Fibroblast of the aortic adventitia (primary cell): ENCODE measurements at places on chromosomes 4 and X. TPM values are rescaled to one million over a fixed set of nuclear protein-coding genes. Genes with fewer than 3 reads are reported as not detected.

- DNase-seq: peak; percentile 34
Observed at GRCh38 chr4:181959121-181959520, 284.1 kb upstream of the TENM3 start.

DNA sequence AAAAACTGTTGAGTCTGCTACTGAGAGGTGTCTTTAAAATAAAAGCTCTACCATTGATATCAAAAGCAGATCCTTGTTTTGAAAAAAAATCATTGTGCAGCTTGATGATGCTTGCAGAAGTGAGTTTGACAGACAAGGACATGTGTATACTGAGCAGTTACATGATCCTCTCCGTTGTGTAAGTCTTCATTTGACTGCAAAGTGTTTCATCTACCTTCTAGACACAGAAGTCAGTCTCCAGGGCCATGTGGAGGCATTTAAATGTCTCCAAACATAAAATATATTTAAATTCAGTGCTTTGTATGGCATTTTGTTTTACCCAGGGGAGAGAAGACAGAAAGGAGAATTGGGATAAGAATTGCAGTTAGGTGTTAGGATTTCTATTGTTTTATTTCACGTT is 107.8 kb upstream of the MYOZ2 start:
- DNase-seq: no peak

The UGT8 gene
- 0.27 and 0.33 TPM in 2 replicates for total RNA-seq

DNA sequence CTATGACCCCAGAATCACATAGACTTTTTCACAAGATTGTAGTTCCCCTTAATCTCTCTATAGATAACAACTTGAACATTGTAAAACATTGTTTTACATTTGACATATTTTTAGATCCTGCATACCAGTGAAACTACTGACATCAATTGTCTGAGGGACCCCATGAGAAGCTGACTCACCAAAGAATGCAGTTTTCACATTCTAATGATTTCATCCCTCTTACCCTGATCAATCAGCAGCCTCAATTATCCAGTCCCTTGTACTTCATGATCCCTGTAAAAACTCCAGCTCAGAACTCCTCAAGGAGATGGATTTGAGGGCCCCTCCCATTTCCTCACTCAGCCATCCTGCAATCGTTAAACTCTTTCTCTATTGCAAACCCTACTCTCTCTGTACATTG is 411.0 kb upstream of the NDST3 start:
- no peak for DNase-seq

GRCh38 chrX:69161786-69162349 is 3.4 kb downstream of the PJA1 start:
- DNase-seq: no peak

DNA sequence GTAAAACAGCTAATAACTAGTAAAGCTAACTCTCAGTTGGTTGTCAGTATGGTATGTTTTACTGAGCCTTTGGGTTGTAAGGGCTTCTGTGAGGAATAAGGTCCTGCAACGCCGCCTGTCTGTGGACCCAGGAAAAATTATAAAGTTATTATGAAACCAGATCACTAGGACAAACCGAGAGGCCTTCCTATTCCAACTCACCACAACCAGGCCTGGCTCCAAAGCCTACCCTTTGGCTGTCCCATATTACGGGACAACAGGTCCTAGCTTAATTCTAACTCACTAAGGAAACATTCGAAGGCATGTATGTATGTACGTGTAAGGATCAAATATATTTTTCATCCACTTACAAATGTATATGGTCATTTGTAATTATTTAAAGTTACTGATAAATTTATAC is 1.4 kb downstream of the ANKRD17 start:
- peak; percentile 90 for DNase-seq

DNA sequence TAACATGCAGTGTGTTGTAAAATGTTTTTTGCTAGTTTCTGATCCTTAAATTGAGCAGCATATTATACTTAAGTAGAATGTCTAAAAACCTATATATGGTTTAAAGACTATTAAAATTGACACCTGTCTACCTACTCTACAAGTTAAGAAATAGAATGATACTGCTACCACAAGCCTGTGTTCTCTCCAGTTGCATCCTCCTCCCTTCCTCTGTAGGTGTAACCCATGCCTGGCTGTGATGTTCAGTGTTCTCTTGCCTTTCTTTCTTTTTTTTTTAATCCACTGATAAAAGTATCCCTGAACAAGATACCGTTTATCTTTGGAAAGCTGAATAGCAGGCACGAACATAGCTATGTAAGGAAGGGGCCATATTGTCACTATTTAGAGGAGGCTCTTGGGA is 99.1 kb downstream of the KDM6A start:
- no peak for DNase-seq

- no peak for DNase-seq
Observed at GRCh38 chrX:21014326-21014725, 359.9 kb upstream of the CNKSR2 start.

DNA sequence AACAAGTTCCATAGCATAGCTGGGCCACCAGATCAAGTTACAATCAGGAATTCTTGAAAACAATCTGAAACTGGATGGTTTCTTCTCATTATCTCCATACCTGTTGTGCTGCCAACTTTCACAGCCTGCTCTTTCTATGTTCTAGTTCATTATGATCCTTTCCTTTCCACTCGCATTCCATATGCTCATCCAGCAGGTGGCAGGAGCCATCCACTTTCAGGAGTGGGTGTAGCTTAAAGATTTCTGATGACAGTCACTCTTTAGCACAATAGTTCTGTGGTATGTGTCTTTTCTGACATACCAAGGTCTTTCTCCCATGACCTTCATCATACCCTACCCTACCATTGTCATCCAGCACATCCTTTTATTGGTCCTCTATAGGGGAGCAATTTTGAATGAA is 46.4 kb downstream of the PAGE2 start:
- DNase-seq: peak; percentile 58

The ZNF630 gene
- total RNA-seq: 0.81 and 2.0 TPM in 2 replicates

The BEX5 gene
- total RNA-seq: 0.09 TPM in 1 of 2 replicates, not detected in the other

- DNase-seq: no peak
Observed at GRCh38 chrX:68989456-68989855, 160.6 kb downstream of the EFNB1 start.

The SLITRK4 gene
- total RNA-seq: 0.99 and 8.3 TPM in 2 replicates

- DNase-seq: peak; percentile 61
Observed at GRCh38 chr4:87838890-87839591, 6.3 kb downstream of the MEPE start.

DNA sequence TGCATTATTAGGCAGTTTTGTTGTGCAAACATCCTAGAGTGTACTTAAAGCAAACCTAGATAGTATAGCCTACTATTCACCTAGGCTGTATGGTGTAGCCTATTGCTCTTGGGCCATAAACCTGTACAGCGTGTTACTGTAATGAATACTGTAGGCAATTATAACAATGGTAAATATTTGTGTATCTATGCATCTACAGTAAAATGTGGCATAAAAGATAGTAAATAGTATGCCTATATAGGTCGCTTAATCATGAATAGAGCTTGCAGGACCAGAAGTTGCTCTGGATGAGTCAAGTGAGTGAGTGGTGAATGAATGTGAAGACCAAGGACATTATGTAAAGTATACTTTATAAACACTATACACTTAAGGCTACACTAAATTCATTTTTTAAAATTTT is 16.6 kb downstream of the USO1 start:
- no peak for DNase-seq

- peak; percentile 7 for DNase-seq
Observed at GRCh38 chr4:166012129-166013030, 139.3 kb downstream of the TLL1 start.

The SERPINA7 gene
- not detected in 2 replicates for total RNA-seq

DNA sequence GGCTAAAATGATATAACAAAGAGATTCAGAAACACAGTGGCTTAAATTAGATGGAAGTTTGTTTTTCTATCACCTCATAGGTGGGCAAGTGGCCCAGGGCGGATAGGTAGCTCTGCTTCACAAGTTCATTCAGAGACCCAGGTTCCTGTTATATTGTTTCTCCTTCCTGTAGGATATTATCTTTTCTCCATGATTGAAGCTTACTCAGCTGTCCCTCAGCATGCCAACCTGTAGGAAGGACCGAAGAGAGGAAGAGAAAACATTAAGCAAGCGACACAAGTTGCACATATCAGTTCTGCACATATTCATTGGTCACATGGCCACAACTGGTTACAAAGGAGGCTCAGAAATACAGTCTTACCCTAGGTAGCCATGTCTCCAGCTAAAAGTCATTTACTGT is 6.9 kb downstream of the KLHL5 start:
- no peak for DNase-seq
